ENCODE measurements at places on chromosomes 16 and 17.

DNA sequence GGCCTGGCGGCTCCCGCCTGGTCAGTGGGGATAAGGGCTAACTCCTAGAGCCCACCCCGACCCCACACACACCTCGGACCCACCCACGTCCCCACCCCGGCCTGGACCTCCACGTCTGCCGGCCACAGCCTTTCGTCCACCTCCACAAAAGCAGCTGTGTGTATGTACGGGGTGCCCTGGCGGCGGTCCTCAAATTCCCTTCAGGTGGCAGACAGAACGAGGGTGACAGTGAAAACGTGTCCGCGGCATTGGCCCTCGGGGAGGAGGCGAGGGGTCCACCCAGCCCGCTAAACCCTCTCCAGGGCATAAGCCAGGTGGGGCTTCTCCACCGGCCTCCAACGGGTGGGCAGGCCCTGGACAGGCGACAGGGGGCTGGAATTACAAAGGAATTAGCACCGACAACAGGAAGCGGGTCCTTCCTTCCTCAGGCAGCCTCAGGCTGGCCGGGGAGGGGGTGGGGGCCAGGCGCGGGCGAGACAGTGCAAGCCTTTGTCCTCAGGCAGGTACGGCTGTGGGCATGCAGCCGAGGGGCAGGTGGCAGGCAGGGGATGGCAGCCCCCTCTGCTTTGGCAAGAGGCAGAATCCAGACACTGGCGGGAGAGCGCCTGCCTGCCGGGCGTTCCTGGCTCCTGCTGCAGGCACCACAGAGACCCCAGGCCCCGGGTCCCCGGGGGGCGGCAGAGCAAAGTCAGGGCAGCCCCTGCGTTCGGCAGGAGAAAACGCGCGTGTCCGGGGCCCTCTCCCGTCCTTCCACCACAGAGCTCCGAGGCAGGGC is 12.3 kb upstream of the PITPNA start:
- DNase-seq: no peak

GRCh38 chr16:48452991-48453760 is 68.0 kb upstream of the SIAH1 start:
- DNase-seq: no peak

- no peak for DNase-seq
Measured at GRCh38 chr17:31686495-31686894, 172.5 kb downstream of the COPRS start.

GRCh38 chr17:45414990-45415881 is 17.4 kb downstream of the ARHGAP27 start:
- no peak for DNase-seq

- DNase-seq: no peak
Measured at GRCh38 chr17:50469208-50469605, 527 bp upstream of the CHAD start.

- no peak for DNase-seq
Measured at GRCh38 chr17:7224110-7224509, 4.4 kb downstream of the ACADVL start.
